Upper lobe of left lung (tissue), 6 donors: ENCODE measurements at places on chromosomes 11 and 22. TPM values are rescaled to one million over a fixed set of nuclear protein-coding genes. Genes with fewer than 3 reads are reported as not detected.

- no peak for DNase-seq
Observed at GRCh38 chr11:35141071-35141470, 2.1 kb downstream of the CD44 start.

- no peak for DNase-seq
Observed at GRCh38 chr11:78100261-78100660, 20.6 kb upstream of the NDUFC2 start.

Gene MGAT3
- 18.4 TPM for total RNA-seq

Gene OR10D3
- not detected for total RNA-seq

DNA sequence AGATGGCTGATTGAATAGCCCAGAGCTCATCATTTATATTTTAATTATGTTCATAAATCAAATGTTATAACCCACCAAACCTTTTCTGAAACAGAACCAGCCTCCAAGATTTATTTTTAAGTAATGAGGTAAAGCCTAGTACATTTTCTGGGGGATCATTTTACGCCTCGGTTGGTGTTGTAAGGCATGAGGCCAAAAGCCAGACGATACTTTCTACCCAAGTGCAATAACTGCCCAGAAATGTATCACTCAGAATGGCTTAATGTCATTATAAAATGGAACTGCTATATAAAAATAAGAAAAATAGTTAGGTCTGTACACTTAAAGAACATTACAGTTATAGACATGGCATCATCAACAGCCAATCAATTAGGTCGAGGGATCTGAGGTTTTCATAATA, 283.3 kb downstream of the CADM1 start:
- no peak for DNase-seq

- DNase-seq, result no peak
Observed at GRCh38 chr22:43315687-43316217, 27.4 kb downstream of the SCUBE1 start.

DNA sequence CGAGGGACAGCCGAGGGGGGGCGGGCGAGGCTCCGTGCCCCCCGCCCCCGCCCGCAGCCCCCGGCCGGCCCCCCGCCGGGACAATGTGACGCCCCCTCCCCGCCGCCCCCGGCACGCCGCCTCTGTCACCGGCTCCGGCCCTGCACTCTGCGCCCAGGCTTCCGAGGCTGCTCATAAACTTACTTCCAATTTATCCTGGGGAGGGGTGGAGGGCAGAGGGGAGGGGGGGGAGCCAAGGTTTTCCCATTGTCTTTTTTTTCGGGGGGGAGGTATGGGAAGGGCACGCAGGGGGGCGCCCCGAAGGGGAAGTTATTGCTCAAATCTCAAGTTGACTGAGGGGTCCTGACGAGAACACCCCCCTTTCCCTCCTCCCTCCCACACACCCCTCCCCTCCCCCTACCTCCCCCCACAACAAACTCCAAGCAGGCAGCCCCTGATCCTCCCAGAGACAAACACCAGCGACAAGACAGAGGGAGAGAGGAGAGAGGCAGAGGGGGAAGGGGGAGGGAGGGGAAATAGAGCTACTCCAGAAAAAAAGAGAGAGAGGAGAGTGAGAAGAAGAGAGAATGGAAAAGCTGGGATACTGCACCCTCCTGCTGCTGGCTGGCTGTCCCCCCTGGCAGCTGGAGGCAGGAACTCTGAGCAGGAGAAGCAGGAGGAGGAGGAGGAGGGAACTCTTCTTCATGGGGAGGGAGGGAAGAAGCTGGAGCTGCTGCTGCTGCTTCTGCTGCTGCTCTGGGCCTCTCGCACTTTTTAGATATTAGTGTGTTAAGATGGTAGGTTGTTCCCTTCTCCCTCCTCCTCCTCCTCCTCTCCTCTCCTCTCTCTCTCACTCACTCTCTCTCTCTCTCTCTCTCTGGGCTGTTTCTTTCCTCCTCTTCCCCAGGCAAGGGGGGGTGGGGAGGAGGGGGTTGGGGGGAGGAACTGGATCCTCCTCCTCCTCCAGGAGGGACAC, 631 bp downstream of the PHF21A start:
- DNase-seq, result peak; percentile 45
